ENCODE measurements at places on chromosomes 1 and 21. TPM values are rescaled to one million over a fixed set of nuclear protein-coding genes. Genes with fewer than 3 reads are reported as not detected.

DNA sequence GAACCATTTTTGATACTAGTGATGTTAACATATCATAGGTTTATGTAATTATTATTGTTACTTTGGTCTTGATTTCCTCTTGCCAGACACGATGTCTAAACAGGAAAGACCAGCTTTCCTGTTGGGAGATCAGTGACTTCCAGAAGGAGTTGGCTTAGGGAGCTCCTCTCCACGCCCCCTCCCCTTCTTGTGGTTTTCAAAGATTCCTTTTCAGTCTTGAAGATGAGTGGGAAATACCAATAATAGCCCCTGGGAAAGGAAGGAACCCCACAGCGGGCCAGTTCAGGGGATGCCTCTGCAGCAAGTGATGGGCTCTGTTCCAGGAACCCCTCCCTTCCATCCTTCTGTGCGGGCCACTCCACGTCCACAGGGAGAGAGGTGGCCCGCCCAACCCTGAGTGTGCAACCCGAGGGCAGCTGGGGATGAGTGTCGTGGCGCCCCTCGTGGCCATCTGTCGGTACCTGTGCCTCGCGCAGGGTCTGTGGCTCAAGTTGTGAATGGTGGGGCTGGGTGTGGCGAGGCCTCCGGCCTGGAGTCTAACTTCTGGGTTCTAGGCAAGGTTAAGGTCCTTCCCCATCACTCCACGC, 65.7 kb downstream of the TLR5 start:
- DNase-seq: no peak

DNA sequence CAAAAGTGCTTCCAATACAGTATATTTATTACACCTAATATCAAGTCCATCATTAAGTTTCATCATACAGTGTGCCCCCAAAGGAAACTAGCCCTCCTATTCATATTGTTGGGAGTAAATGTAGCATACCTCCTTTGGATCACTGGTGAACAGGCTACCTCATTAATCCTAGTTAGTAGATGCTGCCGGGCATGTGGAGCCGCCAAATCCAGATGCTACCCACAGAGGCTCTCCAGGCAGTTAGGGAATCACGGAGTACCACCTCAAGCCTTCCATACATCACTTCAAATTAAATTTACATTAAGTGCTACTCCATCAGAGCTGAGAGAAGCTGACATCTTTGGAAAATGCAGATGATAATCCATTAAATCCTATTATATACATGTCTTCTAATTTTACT, 121.7 kb upstream of the FOXD3 start:
- no peak for DNase-seq

- peak; percentile 54 for DNase-seq
These were observed 65.5 kb upstream of the LRP8 start for GRCh38 chr1:53393325-53393792.

Gene C1orf21
- total RNA-seq: 42.4 TPM

All from omental fat pad (tissue), 4 donors.